Endothelial cell (in vitro differentiated cells): ENCODE measurements at places on chromosomes 16 and 17.
A peak's percentile ranks its signal among the peaks of the same experiment; 100 is the strongest.

- no peak for DNase-seq
Observed at GRCh38 chr16:46887524-46887854, 3.3 kb downstream of the GPT2 start.

GRCh38 chr16:50040018-50040417, 15.0 kb downstream of the CNEP1R1 start:
- no peak for DNase-seq

GRCh38 chr17:68418876-68419275, 38.4 kb downstream of the WIPI1 start:
- no peak for DNase-seq

GRCh38 chr17:15657868-15658267, 26.2 kb downstream of the TRIM16 start:
- no peak for DNase-seq

DNA sequence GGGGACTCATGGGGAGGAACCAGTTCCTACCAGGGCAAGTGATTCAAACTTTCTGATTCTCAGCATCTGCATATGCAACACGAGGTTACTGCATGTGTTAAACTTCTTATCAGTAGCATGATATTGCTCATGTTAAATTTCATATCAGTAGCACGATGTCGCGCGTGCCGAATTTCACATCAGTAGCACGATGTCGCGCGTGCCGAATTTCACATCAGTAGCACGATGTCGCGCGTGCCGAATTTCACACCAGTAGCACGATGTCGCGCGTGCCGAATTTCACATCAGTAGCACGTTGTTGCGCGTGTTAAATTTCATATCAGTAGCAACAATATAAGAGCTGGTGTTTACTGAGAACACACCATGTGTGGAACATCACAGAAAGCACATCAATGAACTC, 221.6 kb downstream of the GSG1L start:
- no peak for DNase-seq

DNA sequence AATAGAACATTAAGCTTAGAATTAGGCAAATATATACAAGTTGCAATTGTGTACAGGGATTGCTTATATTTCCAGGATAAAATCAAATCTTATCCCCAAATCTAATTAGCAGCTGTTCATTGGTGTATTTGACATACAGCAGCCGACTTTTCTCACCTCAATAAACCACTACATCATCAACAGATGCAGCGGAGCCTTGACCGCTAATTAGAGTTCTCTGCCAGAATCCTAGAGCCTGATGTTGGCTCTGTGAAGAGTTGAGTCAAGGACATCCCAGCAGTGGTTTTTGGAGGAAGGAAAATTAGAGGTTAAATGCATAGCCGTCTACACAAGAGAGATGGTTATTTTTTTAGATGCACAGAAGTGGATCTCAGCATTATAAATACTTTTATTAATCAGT, 221.9 kb upstream of the CACNG5 start:
- no peak for DNase-seq

DNA sequence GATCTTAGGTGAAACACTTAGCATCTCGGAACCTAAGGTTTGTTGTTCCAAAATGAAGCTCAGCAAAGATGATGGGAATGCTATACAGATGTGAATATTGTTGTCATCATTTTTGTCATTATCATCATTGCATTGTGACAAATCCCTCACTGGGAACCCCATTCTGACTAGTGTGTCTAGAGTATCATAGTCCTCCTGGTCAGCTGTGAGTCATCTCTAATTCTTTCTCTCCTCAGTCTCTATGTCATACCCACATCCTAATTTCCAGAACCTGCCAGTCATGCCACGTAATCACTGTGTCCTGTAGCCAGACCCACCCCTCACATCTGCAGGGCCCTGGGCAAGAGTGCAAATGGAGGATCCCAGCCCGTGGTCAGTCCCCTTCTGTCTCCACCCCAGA, 60.5 kb upstream of the CLEC3A start:
- no peak for DNase-seq

DNA sequence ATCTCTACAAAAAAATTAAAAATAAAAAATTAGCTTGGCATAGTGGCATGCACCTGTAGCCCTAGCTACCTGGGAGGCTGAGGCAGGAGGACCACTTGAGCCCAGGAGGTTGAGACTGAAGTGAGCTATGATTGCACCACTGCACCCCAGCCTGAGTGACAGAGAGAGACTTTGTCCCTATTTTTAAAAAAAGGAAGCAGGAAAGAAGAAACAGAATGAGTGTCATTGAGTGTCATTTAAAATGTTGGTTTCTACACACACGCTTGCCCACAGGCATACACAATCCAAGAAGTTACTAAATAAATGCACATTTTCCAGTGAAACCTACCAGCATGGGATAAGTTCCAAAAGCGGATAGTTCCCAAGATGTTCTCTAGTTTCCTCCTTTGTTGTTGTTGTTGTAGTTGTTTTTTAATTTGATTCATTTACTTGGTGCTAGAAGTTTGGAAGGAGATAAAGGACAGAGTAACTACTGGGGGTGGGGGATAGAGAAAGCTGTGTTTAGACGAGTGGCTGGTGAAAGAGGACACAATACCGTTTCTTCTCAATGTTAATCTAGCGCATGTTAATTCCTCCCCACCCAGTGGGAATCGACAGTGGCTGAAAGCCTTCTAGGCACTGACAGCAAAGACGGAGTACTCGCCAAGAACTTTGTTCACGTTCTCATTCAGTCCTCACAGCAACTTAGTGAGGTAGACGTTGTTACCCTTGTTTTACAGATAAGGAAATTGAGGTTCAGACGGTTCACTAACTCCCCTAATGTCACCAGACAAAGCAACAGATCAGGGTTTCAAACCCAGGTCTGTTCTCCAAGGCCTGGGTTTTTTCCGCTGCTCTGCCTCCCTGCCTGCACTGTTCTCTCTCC, 17.3 kb downstream of the MRPS23 start:
- DNase-seq = no peak

GRCh38 chr17:68428498-68429172, 28.7 kb downstream of the WIPI1 start:
- DNase-seq = no peak

GRCh38 chr17:80441133-80441578, 26.2 kb downstream of the ENDOV start:
- DNase-seq = peak; percentile 88

DNA sequence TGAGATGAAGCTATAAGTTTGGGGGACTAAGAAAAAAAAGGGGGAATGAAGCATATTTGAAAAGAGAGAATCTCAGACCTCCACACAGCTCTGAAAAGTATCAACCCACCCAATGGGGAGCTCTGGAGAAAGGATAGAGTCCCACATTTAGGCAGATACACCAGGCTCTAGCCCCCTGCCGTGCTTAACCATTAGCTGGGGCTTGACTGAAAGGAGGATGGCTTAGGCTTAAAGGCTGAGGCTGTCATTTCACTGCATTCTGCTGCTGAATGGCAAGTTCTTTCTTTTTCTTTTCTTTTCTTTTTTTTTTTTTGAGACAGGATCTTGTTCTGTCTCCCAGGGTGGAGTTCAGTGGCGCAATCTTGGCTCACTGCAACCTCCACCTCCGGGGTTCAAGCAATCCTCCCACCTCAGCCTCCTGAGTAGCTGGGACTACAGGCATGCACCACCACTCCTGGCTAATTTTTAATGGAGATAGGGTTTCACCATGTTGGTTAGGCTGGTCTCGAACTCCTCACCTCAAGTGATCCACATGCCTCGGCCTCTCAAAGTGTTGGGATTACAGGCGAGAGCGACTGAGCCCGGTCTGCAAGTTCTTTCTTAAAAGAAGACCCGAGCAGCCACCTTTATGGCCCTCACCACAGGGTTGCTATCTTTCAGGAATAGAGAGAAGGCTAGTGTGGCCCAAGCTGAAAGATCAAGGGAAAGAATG, 9.0 kb upstream of the MMP2 start:
- no peak for DNase-seq

GRCh38 chr17:34859652-34860051, 101.6 kb downstream of the CCT6B start:
- DNase-seq = no peak

GRCh38 chr16:58235663-58236062, 37.8 kb upstream of the CSNK2A2 start:
- DNase-seq = no peak

GRCh38 chr16:25413975-25414374, 156.3 kb upstream of the ZKSCAN2 start:
- DNase-seq = no peak

DNA sequence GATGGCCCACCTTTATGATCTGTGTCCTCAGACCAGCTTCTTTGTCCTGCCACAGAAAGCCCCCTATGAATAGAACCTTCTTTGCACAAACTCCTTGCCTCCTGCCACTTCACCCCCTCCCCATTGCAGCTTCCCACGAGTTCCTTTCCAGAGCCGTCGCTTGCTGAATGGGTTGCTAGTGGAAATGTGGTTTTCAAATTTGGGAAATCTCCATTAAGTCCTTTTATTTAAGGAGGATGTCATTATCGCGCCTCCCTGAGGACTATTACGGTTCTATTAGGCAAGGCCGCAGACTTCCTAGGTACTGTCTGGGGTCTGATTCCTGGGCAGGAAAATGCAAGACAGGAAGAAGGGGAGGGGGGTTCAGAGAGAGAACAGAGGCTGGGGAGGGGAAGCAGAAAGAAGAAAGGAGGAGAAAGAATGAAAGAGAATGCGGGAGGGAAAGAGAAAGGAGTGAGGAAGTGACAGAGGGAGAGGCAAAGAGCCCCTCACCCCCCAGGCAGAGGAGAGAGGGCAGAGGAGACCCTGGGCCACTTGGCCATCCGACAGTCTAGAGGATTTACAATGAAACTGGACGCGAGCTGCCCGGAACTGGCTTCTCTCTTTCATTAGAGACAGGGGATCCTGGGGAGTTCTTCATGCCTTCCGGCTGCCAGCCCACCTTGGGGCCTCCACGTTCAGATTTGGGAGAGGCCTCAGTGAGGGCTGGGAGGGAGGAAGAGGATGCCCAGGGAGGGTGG, 31.7 kb upstream of the ETV4 start:
- DNase-seq = no peak

- no peak for DNase-seq
Observed at GRCh38 chr16:23957287-23957686, 121.5 kb downstream of the PRKCB start.

- no peak for DNase-seq
Observed at GRCh38 chr17:15265131-15265530, at the start of gene PMP22. Gene PMP22 (minus strand): TSS chr17:15265326. CDS start chr17:15260727, 4,599 bp downstream.

- peak; percentile 56 for DNase-seq
Observed at GRCh38 chr17:82875407-82875856, 35.6 kb upstream of the ZNF750 start.
